ENCODE measurements at places on chromosomes 6 and 20. TPM values are rescaled to one million over a fixed set of nuclear protein-coding genes. Genes with fewer than 3 reads are reported as not detected.

The SAMD3 gene
- 5.9 TPM for polyA plus RNA-seq

DNA sequence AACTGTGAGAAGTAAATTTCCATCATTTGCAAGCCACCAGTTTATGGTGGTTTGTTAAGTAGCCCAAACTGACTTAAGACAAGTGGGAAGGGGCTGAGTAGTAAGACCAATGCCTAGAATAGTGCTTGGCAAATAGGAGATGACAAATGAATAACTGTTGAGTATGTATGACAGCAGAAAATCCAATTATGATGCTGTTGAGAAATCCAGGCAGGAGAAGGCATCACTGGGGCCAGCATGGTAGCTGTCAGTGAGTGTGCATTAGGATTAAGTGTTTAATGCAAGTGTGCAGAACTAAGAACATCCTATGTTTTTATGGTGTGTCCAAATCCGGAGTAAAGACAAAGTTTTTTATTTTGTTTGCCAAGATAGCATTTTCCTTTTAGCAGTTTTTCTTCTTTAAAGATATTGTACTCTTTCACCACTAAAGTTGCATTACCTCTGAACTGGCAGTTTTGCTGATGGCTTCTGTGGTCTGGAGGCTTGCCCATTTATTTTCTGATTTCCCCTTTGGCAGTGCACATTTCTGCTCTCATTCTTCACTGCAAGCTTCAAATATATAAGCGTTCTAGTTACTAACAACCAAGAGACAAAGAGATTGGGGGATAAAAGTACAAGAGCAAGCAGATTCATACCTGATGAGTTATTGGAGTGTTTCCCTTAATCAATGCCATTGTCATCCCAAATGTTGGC lies 289.7 kb downstream of the KCNQ5 start:
- H3K27ac ChIP-seq: no peak overlapping the region
- H3K4me3 ChIP-seq: no peak overlapping the region
- no peaks in the 10 kb centered on the region for H3K4me1 ChIP-seq
- H3K27me3 ChIP-seq: no peaks in the 10 kb centered on the region
- DNase-seq: no peak
- no peaks in the 10 kb centered on the region for H3K36me3 ChIP-seq

- no peak overlapping the region for H3K4me3 ChIP-seq
- no peak overlapping the region for H3K27ac ChIP-seq
- no peak for DNase-seq
Measured at GRCh38 chr20:54642864-54643667, 167.7 kb downstream of the DOK5 start.

The SOX18 gene
- 6.4 TPM for polyA plus RNA-seq

DNA sequence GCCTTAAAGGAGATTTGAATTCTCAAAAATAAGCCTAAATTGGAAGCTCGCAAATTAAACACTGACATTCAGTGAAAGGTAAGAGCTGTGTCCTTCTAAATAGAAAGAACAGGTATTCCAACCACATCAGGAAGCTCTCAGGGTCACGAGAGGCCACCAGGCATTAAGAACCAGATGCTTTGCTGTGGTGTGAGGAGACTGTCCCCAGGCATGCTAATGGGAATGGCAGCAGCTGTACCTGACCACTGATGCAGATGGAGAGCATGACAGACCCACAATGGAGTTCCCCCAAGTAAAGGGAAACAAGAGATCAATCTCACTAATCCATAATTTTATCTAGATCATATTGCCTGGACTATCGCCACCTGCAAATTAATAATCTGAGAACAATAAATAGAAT lies 658.9 kb upstream of the NOX3 start:
- H3K4me3 ChIP-seq: no peak overlapping the region
- no peak overlapping the region for H3K27ac ChIP-seq
- H3K36me3 ChIP-seq: no peaks in the 10 kb centered on the region
- no peaks in the 10 kb centered on the region for H3K4me1 ChIP-seq
- no peaks in the 10 kb centered on the region for H3K27me3 ChIP-seq
- no peak for DNase-seq

GRCh38 chr6:19761121-19761520 lies 76.0 kb upstream of the ID4 start:
- no peak for DNase-seq
- H3K27me3 ChIP-seq: no peaks in the 10 kb centered on the region
- H3K27ac ChIP-seq: no peak overlapping the region
- no peaks in the 10 kb centered on the region for H3K36me3 ChIP-seq
- H3K4me1 ChIP-seq: no peaks in the 10 kb centered on the region

The BCAS1 gene
- polyA plus RNA-seq: 0.70 TPM

- DNase-seq: no peak
- no peak overlapping the region for H3K4me3 ChIP-seq
- H3K27me3 ChIP-seq: no peaks in the 10 kb centered on the region
- H3K4me1 ChIP-seq: no peaks in the 10 kb centered on the region
- H3K27ac ChIP-seq: no peak overlapping the region
- H3K36me3 ChIP-seq: no peaks in the 10 kb centered on the region
Measured at GRCh38 chr20:20215976-20216727, 151.8 kb upstream of the INSM1 start.

The SNAI1 gene
- polyA plus RNA-seq: 2.1 TPM

The ZKSCAN4 gene
- 2.0 TPM for polyA plus RNA-seq

GRCh38 chr6:125792680-125793079 lies 1.9 kb downstream of the NCOA7 start:
- H3K27me3 ChIP-seq: no peaks in the 10 kb centered on the region
- peaks cover 5% of the 10 kb centered on the region for H3K4me1 ChIP-seq
- DNase-seq: no peak

The PTPRT gene
- polyA plus RNA-seq: 0.80 TPM

DNA sequence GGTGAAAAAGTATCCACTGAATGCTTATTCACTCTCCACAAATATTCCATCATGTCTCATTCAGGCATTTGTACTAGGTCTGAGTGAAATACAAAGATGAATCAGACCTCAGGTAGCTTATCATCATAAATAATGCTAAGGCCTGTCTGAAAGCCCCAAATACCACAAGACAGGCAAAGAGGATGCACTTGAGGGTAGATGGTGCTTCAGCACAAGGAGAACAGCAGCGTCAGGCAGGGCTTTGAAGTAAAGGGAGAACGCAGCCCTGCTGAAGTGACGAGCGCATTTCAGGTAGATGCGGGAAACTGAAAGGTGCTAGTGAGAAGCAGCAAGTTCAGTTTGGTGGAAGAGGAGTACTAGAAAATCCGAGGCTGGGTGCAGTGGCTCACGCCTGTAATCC lies 38.7 kb downstream of the MAP3K5 start:
- no peaks in the 10 kb centered on the region for H3K27me3 ChIP-seq
- DNase-seq: no peak

DNA sequence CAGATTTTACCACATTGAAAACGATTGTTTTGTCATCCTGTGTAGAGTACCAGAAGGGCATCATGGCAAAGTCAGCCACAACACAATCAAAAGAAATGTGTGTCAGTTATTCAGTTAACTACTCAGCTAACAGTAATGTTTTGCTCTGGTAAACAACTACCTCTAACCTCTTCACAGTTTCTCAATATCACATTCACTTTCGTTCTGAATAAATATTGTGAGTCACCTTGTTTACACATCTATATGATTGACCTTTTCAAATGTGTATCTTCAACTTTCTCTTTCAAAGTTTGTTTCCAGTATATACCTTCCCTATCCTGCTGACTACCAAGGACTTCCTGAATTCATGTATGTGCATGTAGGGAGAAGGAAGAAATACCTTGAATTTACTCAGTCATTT lies 216.6 kb upstream of the UFL1 start:
- no peaks in the 10 kb centered on the region for H3K36me3 ChIP-seq
- DNase-seq: no peak
- no peak overlapping the region for H3K27ac ChIP-seq
- no peaks in the 10 kb centered on the region for H3K27me3 ChIP-seq
- H3K4me1 ChIP-seq: no peaks in the 10 kb centered on the region
- H3K4me3 ChIP-seq: no peak overlapping the region

The ENPP5 gene
- 12.3 TPM for polyA plus RNA-seq

DNA sequence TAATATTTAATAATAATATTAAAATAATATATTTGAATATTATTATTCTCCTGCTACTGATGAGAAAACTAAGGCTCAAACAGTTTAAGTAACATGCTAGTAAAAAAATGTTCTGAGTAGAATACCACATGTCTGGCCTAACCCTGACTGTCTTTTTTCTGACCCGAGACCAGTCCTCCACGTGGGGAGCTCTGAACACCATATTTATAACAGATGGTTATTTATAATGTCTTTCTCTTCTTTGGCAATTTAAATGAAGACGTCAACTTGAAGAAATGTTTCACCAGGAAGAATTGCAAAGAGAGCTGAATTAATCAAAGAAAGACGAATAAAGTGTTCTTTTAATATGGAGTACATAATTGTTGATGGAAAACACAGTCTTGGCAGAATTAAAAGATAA lies 82.0 kb downstream of the SLC22A3 start:
- no peaks in the 10 kb centered on the region for H3K36me3 ChIP-seq
- H3K27ac ChIP-seq: no peak overlapping the region
- H3K4me3 ChIP-seq: no peak overlapping the region
- H3K27me3 ChIP-seq: no peaks in the 10 kb centered on the region

- DNase-seq: no peak
- H3K27me3 ChIP-seq: no peaks in the 10 kb centered on the region
- no peaks in the 10 kb centered on the region for H3K4me1 ChIP-seq
- H3K36me3 ChIP-seq: no peaks in the 10 kb centered on the region
- H3K27ac ChIP-seq: no peak overlapping the region
- no peak overlapping the region for H3K4me3 ChIP-seq
Measured at GRCh38 chr6:47098570-47098993, 56.5 kb upstream of the ADGRF1 start.

GRCh38 chr20:7912551-7912950 lies 27.7 kb downstream of the HAO1 start:
- no peak overlapping the region for H3K27ac ChIP-seq
- no peaks in the 10 kb centered on the region for H3K4me1 ChIP-seq
- no peak for DNase-seq
- H3K27me3 ChIP-seq: no peaks in the 10 kb centered on the region
- H3K36me3 ChIP-seq: no peaks in the 10 kb centered on the region

DNA sequence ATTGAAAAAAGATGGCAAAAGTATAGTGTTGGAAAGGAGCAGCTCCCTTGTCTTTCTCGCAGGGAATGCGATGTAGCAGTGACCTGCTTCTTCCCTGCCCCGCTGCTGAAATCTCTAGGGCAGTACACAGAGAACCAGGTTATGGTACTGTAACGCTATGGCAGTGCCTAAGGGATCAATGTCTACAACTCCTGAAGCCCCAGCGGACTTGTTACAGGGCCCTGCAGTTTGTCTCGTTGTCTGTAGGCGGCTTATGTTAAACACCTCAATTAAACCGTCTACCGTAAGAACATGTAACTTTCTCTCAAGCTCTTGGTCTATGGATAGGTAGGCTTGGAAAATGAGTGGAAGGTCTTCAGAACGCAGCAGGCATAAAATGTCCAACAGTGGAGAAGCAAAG lies 44.8 kb upstream of the SLC17A4 start:
- H3K4me1 ChIP-seq: no peaks in the 10 kb centered on the region
- H3K36me3 ChIP-seq: no peaks in the 10 kb centered on the region
- H3K27ac ChIP-seq: no peak overlapping the region

DNA sequence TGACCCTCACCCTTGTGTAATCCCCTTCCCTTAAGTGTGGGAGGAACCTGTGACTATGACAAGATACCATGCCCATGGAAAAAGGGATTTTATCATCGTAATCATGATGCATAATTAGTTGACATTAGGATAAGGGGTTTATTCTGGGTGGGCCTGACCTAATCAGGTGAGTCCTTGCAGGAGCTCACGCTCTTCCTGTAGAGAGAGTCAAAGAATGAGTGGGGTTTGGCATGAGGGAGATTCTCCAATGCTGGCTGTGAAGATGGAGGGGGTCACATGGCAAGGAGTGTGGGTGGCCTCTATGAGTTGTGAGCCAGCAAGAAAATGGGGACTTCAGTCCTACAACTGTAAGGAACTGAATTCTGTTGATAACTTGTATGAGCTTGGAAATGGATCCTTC lies 342.0 kb upstream of the TSHZ2 start:
- no peaks in the 10 kb centered on the region for H3K36me3 ChIP-seq
- H3K27me3 ChIP-seq: no peaks in the 10 kb centered on the region

GRCh38 chr6:3518356-3519190 lies 61.7 kb upstream of the SLC22A23 start:
- H3K36me3 ChIP-seq: no peaks in the 10 kb centered on the region
- no peak overlapping the region for H3K27ac ChIP-seq
- no peaks in the 10 kb centered on the region for H3K4me1 ChIP-seq
- no peak overlapping the region for H3K4me3 ChIP-seq
- no peaks in the 10 kb centered on the region for H3K27me3 ChIP-seq

DNA sequence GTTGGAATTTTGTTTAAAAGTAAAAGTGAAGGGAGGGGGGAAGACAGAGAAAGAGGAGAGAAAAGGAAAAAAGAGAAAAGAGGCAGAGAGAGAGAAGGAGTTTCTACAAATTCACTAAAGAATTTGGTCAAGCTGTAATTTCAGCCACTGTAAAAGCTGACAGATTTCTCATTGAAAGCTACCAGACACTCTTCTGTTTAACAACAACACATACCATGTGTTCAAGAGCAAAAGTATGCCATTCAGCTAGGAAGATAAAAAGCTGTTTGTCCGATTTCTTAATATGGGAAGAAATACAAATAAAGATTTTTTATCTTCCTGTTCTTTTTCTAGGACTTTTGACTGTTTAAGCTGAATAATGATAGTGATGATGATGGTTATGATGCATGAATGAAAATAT lies 204.8 kb upstream of the RSPO3 start:
- H3K27me3 ChIP-seq: no peaks in the 10 kb centered on the region
- H3K36me3 ChIP-seq: no peaks in the 10 kb centered on the region
- H3K4me3 ChIP-seq: no peak overlapping the region
- H3K27ac ChIP-seq: no peak overlapping the region
- no peak for DNase-seq
- H3K4me1 ChIP-seq: no peaks in the 10 kb centered on the region

- H3K27ac ChIP-seq: no peak overlapping the region
- H3K4me3 ChIP-seq: peak overlapping the region; percentile 83
- no peak for DNase-seq
- H3K4me1 ChIP-seq: peaks cover 11% of the 10 kb centered on the region
- no peaks in the 10 kb centered on the region for H3K36me3 ChIP-seq
- no peaks in the 10 kb centered on the region for H3K27me3 ChIP-seq
Measured at GRCh38 chr6:122788208-122788607, 850 bp upstream of the SMPDL3A start.

- no peaks in the 10 kb centered on the region for H3K36me3 ChIP-seq
- DNase-seq: no peak
- H3K27me3 ChIP-seq: no peaks in the 10 kb centered on the region
- no peaks in the 10 kb centered on the region for H3K4me1 ChIP-seq
Measured at GRCh38 chr6:151847064-151847463, 39.6 kb downstream of the ESR1 start.

The FAM83D gene
- 0.12 TPM for polyA plus RNA-seq

The NR2E1 gene
- 0.02 TPM for polyA plus RNA-seq
